ENCODE measurements at places on chromosomes 7 and 10.

DNA sequence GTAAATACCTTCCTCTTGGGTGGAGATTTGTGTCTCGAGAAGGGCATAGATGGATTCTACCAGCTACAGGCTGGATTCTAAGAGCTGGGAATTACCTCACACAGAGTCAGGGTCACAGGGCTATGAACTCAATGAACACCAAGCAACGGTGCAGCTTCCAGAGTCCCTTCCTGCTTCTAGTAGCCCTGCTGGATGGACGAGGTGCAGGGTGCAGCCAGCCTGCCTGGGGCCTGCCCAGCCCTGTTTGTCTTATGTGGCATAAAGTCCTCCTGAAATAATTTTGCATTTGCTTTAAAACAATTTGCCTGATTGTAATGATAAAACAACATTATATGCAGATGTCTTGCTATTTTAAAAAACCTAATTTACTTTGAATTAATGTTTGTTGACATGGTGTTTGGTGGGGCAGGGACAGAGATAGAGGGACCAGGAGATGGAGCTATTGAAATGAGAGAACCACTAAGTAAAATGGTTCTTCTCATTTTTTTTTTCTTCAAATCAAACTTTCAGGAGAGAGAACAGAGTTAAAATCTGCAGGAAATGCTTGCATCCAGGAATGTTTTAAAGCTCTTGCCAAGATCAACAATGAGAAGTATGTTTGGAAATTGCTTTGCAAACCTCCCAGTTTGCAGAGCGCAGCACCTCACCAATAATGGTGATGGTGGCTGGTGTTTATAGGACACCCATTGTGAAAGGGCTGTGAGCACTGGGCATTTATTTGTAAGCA is 305.4 kb upstream of the PODXL start:
- DNase-seq: no peak

DNA sequence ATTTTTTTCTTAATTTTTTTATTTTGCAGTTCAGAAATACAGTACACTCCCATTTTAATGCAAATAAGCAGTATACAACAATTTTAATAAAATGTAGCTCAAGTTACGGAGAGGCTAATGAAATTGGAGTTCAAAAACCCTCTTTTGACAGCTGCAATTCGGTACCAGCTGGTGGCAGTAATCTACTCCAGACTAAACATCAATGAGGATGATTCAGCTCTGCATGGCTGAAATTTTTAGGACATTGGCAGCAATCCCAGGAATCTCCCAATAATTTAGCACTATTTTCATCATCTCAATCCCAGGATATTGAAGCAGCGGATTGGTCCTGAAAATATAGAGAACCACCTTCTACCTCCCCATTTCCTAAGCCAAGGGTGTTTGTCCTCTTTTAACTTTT is 278.8 kb downstream of the CACNA2D1 start:
- no peak for DNase-seq

GRCh38 chr10:92208157-92208720 is 82.6 kb downstream of the CPEB3 start:
- DNase-seq: no peak

- DNase-seq: no peak
These were observed 4.2 kb downstream of the STK32C start for GRCh38 chr10:132303361-132304115.

- DNase-seq: no peak
These were observed at the start of gene INPP5A for GRCh38 chr10:132537684-132538001. Gene INPP5A (plus strand): TSS chr10:132537787. CDS start chr10:132538097, 310 bp downstream.

- no peak for DNase-seq
These were observed 137.7 kb downstream of the ZMIZ1 start for GRCh38 chr10:79206300-79207095.

DNA sequence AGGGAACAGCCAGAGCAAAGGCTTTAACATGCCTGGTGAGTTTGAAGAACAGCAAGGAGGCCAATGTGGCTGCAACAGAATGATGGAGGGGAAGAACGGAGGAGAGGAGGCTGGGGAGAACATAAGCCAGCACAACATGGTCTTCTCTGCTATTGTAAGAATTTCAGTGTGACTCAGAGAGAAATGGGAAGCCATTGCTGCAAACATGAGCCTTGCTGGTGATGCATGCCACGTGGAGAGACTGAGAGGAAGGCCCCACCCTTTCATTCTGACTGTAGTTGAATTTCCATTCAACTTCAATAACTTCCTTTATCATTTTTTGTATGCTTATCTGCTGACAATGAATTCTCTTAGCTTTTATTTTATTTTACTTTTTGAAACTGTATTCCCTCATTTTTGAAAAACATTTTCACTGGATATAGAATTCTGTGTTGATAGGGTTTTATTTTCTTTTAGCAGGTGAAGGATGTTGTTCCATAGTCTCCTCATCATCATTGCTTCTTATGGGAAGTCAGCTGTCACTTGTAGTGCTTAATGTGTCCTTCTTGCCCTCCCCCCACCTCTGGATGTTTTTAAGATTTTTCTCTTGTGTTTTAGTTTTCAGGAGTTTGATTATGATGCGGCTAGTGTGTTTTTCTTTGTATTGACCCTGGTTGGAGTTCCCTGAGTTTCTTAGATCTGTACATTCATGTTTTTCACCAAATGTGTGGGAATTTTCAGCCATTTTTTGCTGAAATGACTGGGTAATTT is 46.4 kb upstream of the LEP start:
- no peak for DNase-seq

DNA sequence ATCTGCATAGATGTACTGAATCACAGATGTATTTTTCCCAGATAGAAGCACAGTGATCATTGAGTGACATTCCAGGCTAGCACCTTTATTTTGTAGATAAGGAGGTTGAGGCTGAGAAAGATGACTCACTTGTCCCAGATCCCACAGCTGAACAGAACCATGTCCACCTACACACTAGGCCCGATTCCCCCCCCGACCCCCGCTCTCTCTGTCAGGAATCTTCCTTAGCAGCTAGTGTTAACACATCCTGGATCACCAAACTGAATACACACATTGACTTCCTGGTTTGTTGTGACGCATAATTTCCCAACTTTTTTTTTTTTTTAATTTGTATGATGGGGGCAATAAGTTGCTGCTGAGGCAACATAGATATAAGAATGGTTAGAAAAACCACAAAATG is 5.2 kb downstream of the SFMBT2 start:
- DNase-seq: no peak

Measured in lower leg skin (tissue), 4 donors.